ENCODE measurements at places on chromosomes 7 and 10. TPM values are rescaled to one million over a fixed set of nuclear protein-coding genes. Genes with fewer than 3 reads are reported as not detected.

- peak overlapping the region; percentile 74 for H3K4me3 ChIP-seq
- peaks cover 50% of the 10 kb centered on the region for H3K36me3 ChIP-seq
- peak overlapping the region; percentile 99 for H3K27ac ChIP-seq
- H3K4me1 ChIP-seq: peaks cover 15% of the 10 kb centered on the region
Observed at GRCh38 chr7:99557940-99558305, 519 bp upstream of the ZNF655 start.

MSMB gene
- total RNA-seq: not detected

GRCh38 chr10:5569568-5569967 is 44.8 kb downstream of the CALML3 start:
- DNase-seq: peak; percentile 67
- H3K4me3 ChIP-seq: no peak overlapping the region
- H3K4me1 ChIP-seq: peaks cover 31% of the 10 kb centered on the region
- H3K36me3 ChIP-seq: no peaks in the 10 kb centered on the region

- no peak overlapping the region for H3K4me3 ChIP-seq
- no peaks in the 10 kb centered on the region for H3K4me1 ChIP-seq
- H3K27ac ChIP-seq: no peak overlapping the region
- no peaks in the 10 kb centered on the region for H3K27me3 ChIP-seq
- no peak for DNase-seq
- peaks cover 9% of the 10 kb centered on the region for H3K36me3 ChIP-seq
Observed at GRCh38 chr7:87858417-87859100, 17.6 kb downstream of the SLC25A40 start.

GRCh38 chr7:150848561-150849115 is 3.7 kb upstream of the AOC1 start:
- H3K36me3 ChIP-seq: no peaks in the 10 kb centered on the region
- peaks cover 25% of the 10 kb centered on the region for H3K4me1 ChIP-seq
- no peak overlapping the region for H3K27ac ChIP-seq
- no peak for DNase-seq

DNA sequence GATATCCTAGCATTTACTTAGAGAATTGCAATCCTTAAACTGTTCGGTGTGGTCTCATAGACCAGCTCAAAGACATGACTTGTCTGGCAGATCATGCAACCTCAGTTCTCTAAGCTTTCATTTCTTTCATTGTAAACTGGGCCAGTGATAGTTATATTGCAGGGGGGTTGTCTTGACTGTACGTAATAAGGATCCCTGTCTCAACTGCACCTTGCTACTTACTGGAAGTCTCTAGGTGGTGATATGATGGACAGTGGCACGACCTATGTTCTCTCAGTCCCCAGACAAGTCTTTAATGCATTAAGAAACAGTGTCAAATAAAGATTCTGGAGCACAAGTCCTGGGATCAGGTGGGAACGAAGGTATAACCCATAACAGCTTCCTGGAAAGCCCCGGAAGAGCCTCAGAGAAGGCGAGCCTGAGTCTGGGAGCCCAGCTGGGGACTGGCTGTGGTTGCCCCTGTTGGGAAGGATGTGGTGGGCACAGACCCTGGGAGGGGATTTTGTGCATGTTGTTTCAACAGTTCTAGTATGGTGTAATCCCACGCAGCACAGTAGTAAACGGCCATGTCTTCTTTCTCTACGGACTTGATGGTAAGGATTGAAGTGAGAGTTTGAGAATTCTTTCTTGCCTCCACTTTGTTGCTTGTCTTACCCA is 26.0 kb upstream of the TARP start:
- no peak for DNase-seq
- H3K4me3 ChIP-seq: no peak overlapping the region
- no peak overlapping the region for H3K27ac ChIP-seq
- H3K27me3 ChIP-seq: no peaks in the 10 kb centered on the region

GRCh38 chr10:124394583-124394982 is 24.1 kb downstream of the OAT start:
- H3K27ac ChIP-seq: no peak overlapping the region
- H3K27me3 ChIP-seq: no peaks in the 10 kb centered on the region
- peaks cover 7% of the 10 kb centered on the region for H3K4me1 ChIP-seq

- H3K27ac ChIP-seq: no peak overlapping the region
- DNase-seq: no peak
- no peak overlapping the region for H3K4me3 ChIP-seq
- no peaks in the 10 kb centered on the region for H3K4me1 ChIP-seq
Observed at GRCh38 chr10:74890460-74890859, 64.1 kb downstream of the KAT6B start.

- peak; percentile 87 for DNase-seq
- H3K36me3 ChIP-seq: peaks cover 4% of the 10 kb centered on the region
- no peak overlapping the region for H3K4me3 ChIP-seq
- H3K4me1 ChIP-seq: no peaks in the 10 kb centered on the region
- peak overlapping the region; percentile 37 for H3K27ac ChIP-seq
Observed at GRCh38 chr7:87882151-87882937, 6.1 kb downstream of the DBF4 start.

- no peak for DNase-seq
- no peaks in the 10 kb centered on the region for H3K27me3 ChIP-seq
- peaks cover 5% of the 10 kb centered on the region for H3K36me3 ChIP-seq
- peak overlapping the region; percentile 95 for H3K27ac ChIP-seq
- no peak overlapping the region for H3K4me3 ChIP-seq
Observed at GRCh38 chr7:159098424-159098786, 46.3 kb downstream of the VIPR2 start.

DNA sequence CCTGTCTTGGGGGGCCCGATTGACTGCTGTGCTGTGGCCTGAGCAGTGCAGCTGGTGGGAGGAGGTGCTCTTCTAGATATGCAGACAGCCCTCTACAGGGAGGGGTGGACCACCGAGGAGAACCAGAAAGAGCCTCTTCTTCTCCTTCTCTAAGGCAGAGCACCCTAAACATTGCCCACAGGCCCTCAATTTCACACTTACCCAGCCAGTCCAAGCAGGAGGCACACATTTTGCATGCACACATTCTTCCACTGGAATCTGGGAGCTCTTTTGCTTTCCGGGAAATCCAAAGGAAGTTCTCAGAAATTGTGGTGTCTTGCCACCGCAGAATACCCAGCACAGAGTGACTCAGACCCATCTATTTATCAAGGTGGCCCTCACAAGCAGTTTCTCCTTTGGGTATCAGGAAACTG is 45.8 kb downstream of the EEPD1 start:
- no peak for DNase-seq
- no peak overlapping the region for H3K4me3 ChIP-seq
- no peak overlapping the region for H3K27ac ChIP-seq
- H3K4me1 ChIP-seq: peaks cover 22% of the 10 kb centered on the region
- no peaks in the 10 kb centered on the region for H3K36me3 ChIP-seq

DNA sequence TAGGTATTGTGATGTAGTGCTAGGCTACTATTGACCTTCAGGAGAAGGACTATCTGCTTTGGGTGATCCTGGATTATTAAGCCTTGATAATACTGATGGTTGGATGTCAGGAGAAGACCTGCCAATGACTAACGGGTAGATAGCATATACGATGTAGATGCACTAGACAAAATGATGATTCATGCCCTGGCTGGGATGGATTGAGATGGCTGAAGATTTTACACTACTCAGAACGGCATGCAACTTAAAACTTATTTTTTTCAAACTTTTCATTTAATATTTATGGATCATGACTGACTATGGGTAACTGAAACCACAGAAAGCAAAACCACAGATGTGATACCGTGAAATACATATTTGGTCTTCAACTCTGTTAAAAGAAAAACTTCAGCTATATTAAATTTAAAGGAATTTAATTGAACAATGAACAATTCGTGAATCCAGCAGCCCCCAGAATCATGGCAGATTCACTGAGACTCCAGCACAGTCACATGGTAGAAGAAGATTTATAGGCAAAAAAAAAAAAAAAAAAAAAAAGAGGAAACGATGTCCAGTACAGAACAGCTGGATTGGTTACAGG is 124.6 kb upstream of the CDK13 start:
- no peaks in the 10 kb centered on the region for H3K36me3 ChIP-seq
- no peaks in the 10 kb centered on the region for H3K27me3 ChIP-seq
- DNase-seq: no peak
- no peaks in the 10 kb centered on the region for H3K4me1 ChIP-seq

CDK14 gene
- total RNA-seq: 36.7 TPM

DNA sequence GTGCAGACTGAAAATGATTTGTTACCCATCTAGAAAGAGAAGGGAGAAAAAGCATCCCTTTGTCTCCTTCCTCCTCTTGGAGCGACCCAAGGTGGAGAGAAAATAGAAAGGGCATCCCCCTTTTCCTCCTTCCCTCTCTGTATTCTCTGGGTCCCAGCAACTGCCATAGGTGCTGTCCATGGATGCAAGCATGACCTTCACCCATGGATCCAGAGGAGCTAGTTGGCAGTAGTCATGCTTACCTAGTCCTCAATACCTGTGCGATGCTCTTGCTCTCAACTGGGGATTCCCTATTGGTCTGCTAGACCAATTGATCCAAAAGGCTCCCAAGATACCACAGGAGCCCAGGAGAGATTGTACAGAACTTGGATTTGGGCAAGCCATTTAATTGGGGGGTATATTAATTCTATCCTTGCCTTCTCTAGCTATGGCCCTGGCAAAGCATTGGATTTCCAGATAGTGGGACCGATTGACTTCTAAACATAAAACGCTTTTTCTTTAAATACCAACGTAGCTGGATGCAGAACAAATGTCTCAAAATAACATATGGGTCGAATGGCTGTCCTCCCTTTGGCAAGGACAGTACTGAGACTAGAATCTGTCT is 547.8 kb upstream of the IGFBP3 start:
- DNase-seq: no peak
- H3K4me1 ChIP-seq: no peaks in the 10 kb centered on the region
- H3K27ac ChIP-seq: no peak overlapping the region
- no peaks in the 10 kb centered on the region for H3K27me3 ChIP-seq

GRCh38 chr10:47336387-47337134 is 11.6 kb upstream of the RBP3 start:
- H3K4me3 ChIP-seq: no peak overlapping the region
- H3K36me3 ChIP-seq: no peaks in the 10 kb centered on the region

VWC2 gene
- 0.18 TPM for total RNA-seq

- no peak overlapping the region for H3K4me3 ChIP-seq
- no peaks in the 10 kb centered on the region for H3K27me3 ChIP-seq
- no peak overlapping the region for H3K27ac ChIP-seq
- peaks cover 23% of the 10 kb centered on the region for H3K4me1 ChIP-seq
- H3K36me3 ChIP-seq: no peaks in the 10 kb centered on the region
- no peak for DNase-seq
Observed at GRCh38 chr10:12501841-12502525, 152.6 kb downstream of the CAMK1D start.

DNA sequence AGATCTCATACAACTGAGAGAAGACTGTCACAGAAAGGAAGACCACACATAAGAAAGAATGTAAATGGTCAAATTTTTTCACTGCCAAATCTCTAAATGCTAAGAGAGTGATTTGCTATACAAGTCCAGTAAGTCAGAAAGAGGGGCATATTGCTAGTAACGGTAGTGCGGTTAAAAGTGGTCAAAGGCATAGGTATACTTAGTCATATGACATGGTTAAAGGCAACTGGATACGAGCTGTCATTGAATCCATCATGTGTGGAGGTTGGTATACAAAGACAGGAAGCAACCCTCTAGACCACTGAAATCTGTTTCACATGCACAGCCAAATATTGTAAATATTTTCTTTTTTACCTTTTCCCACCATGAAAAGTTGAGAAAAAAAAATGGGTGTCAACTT is 4.8 kb downstream of the INHBA start:
- H3K36me3 ChIP-seq: no peaks in the 10 kb centered on the region
- peaks cover 17% of the 10 kb centered on the region for H3K27me3 ChIP-seq

DNA sequence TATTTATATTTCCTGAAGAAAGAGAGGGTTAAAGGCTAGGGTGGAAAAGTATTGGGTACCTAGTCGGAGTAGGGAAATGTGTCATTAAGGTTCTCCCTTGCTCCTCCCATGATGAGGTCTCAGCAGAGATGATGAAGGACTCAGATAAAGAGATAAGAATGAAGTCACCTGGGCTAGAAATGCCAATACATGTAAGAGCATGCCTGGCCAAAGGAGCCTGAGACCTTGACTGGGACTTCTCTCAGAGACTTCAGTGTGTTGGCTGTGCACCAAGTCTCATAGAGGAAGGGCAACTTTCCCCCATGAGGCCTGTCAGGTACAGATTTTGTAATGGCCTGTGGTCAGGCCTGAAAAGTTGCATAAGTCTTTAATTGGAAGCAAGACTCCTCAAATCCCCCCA is 361.0 kb upstream of the CDC14C start:
- no peaks in the 10 kb centered on the region for H3K36me3 ChIP-seq
- no peak overlapping the region for H3K4me3 ChIP-seq
- no peak overlapping the region for H3K27ac ChIP-seq
- DNase-seq: no peak
- no peaks in the 10 kb centered on the region for H3K27me3 ChIP-seq

DNA sequence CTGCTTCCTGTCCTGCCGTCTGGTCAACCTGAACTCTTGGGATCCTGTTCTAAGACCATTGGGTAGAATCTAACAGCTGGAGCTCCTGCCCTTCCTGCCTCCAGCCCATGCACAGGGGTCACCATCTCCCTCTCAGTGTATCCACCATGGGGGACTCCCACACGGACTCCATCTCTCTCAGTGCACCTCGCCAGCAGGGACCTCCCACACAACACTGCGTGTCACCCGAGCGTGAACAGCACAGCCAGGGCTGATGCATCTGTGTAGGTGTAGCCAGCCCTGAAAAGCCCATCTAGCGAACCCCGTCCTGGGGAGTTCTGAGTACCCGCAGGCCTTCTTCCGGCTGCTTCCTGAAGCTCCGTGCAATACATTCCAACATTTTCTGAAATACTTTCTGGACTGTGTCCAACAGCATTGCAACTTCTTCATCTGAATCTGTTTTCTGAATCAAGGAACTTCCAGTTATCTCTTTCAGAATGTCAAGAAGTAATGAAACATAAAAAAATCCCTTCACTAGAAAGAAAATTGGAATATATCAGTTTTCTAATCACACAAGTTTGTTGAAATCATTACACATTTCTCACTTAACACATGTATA is 52.5 kb downstream of the NCAPG2 start:
- H3K36me3 ChIP-seq: peaks cover 45% of the 10 kb centered on the region
- DNase-seq: peak; percentile 9
- H3K4me1 ChIP-seq: no peaks in the 10 kb centered on the region
- no peak overlapping the region for H3K4me3 ChIP-seq

JCAD gene
- total RNA-seq: 33.4 TPM

DNA sequence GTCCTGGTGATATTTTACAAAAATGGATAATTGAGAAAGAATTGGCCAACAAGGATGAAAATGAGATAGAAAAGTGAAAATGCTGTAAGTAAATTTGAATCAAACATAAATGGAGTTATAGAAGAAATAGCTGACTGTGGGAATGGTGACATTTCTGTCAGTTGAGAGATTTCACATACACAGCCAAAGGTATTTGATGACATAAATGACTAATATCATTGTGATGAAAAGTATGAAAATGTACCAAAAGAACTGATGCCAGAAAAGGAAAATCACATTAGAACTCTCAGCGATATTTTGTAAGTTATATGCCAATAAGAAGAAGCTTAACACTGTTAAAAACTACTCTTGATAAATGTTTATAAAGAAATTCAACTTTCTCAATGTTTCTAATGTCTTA is 54.9 kb downstream of the TFPI2 start:
- no peak for DNase-seq
- H3K36me3 ChIP-seq: no peaks in the 10 kb centered on the region
- no peak overlapping the region for H3K4me3 ChIP-seq
- no peaks in the 10 kb centered on the region for H3K4me1 ChIP-seq
- H3K27ac ChIP-seq: no peak overlapping the region

EBLN1 gene
- total RNA-seq: 0.09 TPM

GRCh38 chr7:94039368-94040035 is 35.3 kb upstream of the BET1 start:
- no peaks in the 10 kb centered on the region for H3K36me3 ChIP-seq
- H3K27me3 ChIP-seq: no peaks in the 10 kb centered on the region
- H3K4me3 ChIP-seq: no peak overlapping the region
- no peak overlapping the region for H3K27ac ChIP-seq

- DNase-seq: no peak
- H3K4me1 ChIP-seq: no peaks in the 10 kb centered on the region
- H3K27me3 ChIP-seq: no peaks in the 10 kb centered on the region
- H3K4me3 ChIP-seq: no peak overlapping the region
- H3K36me3 ChIP-seq: peaks cover 2% of the 10 kb centered on the region
- no peak overlapping the region for H3K27ac ChIP-seq
Observed at GRCh38 chr7:94643771-94644545, 12.0 kb downstream of the SGCE start.

Data from muscle of leg (tissue), 16 donors.